ENCODE measurements at places on chromosomes 4 and X.

- no peak for DNase-seq
These were observed 36.4 kb upstream of the AFAP1 start for GRCh38 chr4:7976025-7976424.

DNA sequence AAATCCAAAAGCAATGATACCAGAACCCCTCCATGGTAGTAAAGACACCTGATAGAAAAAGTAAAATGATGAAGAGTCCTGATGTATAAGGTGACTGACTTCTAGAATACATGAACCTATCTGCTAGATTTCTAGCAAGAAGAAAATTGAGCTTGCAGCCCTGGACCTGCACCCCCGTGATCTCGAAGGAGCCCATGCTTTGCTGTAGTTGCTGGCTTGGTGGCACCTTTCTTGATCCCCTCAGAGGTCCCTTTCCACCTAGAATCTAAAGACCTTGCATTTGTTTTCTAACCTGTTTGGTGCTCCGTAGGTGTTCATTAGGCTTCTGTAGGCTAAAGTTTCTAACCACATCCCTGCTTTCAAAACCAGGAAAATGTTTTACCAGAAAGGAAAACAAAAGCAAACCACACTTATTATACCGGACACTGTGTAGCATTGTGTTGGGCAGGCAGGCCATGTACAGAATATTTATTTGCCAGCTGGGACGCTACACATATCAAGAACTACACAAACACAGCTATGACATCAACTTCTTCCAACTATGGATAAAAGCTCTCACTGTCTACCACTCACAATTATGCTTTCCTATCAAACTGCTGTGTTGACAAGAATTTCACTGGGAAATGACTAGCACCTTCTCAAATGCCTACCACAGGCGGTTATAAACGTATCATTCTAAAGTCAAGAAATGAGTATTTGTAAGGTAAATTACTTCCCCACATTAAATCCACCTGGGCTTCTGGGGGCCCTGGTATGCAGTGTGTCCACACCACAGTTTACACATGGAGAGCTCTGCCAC, 316.2 kb downstream of the UNC5C start:
- no peak for DNase-seq

- DNase-seq = no peak
These were observed 24.5 kb downstream of the TMSB4X start for GRCh38 chrX:12999422-12999821.

DNA sequence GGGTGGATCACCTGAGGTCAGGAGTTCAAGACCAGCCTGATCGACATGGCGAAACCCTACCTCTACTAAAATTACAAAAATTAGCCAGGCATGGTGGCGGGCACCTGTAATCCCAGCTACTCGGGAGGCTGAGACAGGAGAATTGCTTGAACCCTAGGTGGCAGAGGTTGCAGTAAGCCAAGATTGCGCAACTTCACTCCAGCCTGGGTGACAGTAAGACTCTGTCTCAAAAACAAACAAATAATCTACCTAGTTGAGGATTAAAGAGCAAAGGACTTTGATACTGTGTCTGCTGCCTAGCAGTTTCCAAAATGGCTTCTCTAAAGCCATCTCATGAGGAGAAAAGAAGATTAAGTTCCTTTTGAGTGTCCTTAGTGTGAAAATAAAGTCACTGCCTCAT, 37.8 kb downstream of the SMS start:
- no peak for DNase-seq

DNA sequence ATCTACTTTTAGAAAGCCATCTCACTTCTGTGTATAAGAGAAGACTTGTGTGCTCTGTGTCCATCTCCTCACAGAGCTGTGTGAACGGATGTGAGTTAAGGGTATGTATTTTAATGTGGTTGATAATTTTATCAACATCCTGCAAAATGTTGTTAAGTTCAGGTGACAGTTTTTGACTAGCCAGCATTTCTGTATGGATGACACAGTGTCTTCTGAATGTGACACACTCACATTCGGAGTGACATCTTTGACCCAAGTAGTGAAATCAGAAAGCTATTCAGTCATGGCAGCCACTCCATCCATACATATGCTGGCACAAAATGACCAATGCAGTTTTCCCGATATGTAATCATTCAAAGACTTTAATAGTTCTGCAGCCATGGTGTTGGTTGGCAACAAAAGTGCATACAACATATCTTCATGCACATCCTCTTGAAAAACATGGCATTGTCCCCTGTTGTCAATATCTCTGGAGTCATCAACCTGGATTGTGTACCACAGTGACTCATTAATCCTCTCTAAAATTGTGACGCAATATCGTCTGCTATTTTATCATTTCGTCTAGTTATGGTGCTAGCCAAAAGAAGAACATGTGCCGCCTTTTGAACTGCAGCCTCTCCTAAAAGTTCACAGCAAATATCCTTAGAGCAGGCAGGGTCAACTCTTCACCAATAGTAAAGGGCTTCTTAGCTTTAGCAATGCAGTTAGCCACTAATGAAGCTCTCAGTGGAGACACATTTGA, 6.8 kb upstream of the FGF2 start:
- no peak for DNase-seq

DNA sequence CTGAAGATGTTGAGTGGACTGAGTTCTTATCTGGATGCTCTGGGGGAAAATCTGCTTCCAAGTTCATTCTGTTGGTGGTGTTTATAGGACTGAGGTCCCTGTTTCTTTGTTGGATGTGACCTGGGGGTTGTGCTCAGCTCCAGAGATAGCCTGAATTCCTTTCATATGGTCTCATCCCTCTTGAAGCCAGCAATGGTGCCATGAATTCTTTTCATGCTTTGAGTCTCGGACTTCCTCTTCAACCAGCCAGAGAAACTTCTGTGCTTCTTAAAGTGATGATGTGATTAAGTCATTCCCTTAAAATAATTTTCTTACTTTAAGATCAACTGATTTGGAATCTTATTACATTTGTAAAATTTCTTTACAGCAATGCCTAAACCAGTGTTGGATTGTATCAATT, 233.8 kb upstream of the UGT8 start:
- peak; percentile 30 for DNase-seq

GRCh38 chrX:20320461-20321159, 53.9 kb upstream of the RPS6KA3 start:
- DNase-seq = no peak

DNA sequence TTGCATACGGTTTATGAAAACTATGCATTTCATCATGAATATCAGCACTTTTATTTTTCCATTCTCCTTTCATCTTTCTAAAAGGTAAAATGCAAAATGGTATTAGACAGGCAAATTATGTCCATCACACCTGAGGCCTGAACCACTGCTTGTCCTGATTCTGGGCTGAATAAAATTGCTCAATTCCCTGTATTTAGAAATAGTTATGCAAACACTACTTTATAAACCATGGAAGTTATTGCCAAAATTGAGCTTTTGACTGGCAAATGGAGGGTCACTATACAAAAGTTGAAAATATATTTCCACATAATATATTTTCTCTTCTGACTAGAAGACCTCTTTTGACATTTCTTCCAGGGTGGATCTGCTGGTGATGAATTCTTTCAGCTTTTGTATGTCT, 21.1 kb downstream of the FAM47E start:
- DNase-seq = no peak

GRCh38 chr4:186554914-186555827, at the start of gene MTNR1A:
Gene MTNR1A (minus strand): TSS chr4:186555567. CDS start chr4:186555365, 202 bp downstream.
- no peak for DNase-seq

GRCh38 chrX:107560041-107560440, 68.3 kb upstream of the PRPS1 start:
- no peak for DNase-seq

GRCh38 chr4:47837094-47837907, 566 bp downstream of the CORIN start:
- DNase-seq = no peak

DNA sequence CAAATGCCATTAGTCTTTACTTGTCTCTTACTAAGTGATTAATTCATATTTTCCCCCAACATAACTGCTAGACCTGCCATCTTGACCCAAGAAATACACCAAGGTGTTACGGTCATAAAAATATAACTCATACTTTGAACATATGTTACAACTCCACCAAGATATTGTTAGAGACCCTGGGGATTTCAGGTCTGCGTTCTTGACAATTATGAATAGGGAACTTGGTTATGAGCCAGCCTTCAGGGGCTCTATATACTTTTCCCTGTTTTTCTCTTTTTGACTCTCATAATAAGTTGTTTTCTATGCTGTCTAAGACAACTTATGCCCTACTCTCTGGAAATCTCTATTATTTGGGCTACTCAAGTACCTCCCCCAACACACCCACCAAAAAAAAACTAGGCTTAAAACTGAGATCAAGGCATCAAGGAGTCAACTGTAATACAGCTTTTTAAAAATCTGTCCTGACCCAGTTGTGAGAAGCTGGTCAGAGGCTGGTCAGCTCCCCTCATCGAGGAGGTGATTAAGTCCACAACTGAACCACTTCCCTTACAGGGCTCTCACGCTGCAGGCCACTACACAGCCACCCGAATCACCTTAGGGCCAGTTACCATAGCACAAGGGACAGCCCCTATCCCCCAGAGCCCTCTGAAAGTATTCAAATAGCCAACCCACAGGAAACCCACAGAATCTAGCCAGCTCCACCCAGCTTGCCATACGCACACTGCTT, 10.5 kb upstream of the TLR3 start:
- DNase-seq = no peak

Measured in retinal pigment epithelial cell (primary cell).